Fibroblast of pulmonary artery (primary cell): ENCODE measurements at places on chromosomes 13 and 19.
A peak's percentile ranks its signal among the peaks of the same experiment; 100 is the strongest.

GRCh38 chr13:39823063-39823713 lies 167.7 kb downstream of the COG6 start:
- no peak for DNase-seq

DNA sequence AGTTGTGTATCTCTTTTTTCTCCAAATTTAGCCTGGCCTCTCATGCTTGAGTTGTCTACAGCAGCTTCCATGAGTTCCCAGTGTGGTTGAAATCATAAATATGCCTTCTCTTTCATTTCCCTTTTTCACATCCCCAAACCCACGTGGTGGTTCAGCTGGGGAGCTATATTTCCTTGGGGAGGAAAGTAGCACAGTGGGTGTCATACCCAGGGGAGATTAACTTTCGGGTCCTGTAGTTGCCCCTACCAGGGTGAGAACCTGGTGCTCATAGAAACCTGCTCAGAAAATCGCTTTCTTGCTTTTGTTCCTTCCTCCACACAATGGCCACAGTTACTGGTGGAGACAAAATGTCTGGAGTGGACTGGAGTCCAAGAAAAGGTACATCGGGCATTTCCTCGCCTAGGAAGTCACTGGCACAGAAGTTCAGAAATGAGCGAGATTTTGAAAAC lies 7.0 kb upstream of the LILRA4 start:
- DNase-seq = no peak

DNA sequence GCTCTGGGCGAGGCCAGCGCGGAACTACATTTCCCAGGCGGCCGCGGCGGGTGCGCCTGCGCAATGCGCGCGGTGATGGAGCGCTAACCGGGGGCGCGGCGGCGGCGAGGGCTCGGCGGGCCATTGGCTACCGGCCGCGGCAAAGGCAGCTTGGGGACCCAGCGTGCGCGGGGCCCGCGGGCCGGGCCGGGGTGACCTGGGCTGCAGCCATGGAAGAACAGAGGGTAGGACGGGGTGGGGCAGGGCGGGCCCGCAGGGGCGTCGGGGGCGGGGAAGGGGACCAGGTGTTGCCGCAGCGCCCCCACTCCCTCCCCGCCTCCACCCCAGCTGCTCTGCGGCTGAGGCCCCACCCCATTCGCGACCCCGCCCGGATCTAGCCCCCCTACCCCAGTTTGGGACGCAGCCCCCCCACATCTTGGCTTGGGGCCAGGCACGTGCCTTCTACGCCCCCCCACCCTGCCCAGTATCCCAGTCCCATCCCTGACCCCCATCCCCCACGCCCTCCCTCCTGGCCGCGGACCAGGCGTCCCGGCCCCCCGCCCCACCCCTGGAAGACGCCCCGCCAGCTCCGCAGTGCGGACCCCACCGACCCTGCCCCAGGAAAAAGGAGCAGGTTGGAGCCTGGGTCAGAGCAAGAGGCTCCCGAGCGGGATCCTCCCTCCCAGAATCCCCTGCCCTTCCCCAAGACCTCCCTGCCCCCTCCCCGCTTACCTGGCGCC lies at the start of gene FSD1:
TSS of gene FSD1 (plus strand) at position 61 of the 719 bp plus-strand sequence. CDS start at position 210, 149 bp downstream.
- peak; percentile 61 for DNase-seq

DNA sequence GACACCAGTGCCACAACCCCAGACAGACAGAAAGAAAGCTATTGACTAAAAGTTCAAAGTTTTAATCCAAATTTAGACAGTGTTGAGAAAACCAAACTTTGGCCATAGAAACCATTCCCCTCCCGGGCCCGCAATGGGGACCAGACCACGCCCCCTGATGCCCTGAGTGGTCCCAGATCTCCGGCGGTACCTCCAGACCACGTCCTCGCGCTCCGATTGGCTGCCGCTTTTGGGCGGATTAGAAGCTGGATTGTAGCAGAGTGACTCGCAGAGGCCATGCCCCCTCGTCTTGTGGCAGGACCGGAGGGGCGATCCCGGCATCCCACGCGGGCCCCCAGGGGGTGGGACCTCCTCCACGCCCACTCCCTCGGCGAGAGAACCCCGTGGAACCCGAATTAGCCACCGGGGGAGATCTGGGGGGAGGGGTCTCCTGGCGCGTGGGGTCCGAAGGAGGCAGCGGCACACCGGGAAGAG lies 797 bp upstream of the HSD17B14 start:
- peak; percentile 77 for DNase-seq

GRCh38 chr13:33263976-33264619 lies 21.5 kb downstream of the STARD13 start:
- DNase-seq = no peak

GRCh38 chr19:44848036-44848811 lies 2.1 kb downstream of the NECTIN2 start:
- peak; percentile 63 for DNase-seq
